ENCODE measurements at places on chromosomes 6 and 20.
A peak's percentile ranks its signal among the peaks of the same experiment; 100 is the strongest.

DNA sequence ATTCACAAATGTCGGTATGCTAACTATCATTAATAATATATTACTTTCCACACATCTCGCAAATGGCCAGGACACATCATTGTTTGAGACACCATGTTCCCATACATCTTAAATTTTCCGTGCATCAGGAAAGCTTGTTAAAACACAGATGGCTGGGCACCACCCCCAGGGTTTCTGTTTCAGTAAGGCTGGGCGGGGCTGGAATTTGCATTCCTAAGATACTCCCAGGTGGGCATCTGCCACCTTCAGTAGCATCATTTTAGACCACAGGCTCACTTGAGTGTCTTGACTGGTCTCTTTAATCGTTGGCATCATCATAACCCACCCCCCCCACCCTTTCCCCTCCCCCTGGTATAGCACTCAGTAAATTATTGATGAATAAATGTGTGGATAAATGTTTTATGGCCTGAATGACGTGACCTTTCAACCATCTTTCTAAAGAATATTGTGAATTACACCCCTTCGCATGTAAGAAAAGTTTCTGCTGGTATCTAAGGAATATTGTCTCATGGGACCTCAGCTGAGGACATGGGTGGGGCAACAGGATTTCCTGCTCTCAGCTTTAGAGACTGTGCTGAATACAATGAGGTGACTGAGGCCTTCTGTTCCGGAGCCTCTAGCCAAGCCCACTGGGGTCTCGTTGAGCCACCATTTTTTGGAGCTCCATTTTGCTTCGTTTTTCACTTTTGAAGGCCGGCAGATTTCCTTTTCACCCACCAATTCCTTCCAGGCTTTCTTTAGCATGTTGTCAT lies 124.1 kb upstream of the NEDD9 start:
- no peak for DNase-seq

GRCh38 chr6:9646342-9647070 lies 768.4 kb downstream of the TFAP2A start:
- no peak for DNase-seq

GRCh38 chr6:70315079-70315751 lies 12.3 kb upstream of the COL9A1 start:
- DNase-seq, result no peak

DNA sequence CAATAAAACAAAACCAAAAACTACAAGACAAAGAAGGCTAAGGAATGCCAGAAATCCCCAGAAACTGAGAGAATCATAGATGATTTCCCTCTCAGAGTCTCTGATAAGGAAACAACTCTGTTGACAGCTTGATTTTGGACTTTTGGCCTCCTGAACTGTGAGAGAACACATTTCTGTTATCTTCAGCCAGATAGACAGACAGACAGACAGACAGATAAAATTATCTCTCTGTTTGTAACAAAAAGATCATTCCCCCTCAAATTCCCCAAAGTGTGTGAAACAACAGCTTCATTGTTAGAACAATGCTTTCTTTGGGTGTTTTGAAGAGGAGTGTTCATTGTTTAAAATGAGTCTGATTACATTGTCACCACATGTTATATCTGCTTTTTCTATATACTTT lies 148.2 kb downstream of the BCKDHB start:
- no peak for DNase-seq

- no peak for DNase-seq
Measured at GRCh38 chr20:44785768-44786167, 24.6 kb downstream of the RIMS4 start.

GRCh38 chr6:156686301-156686994 lies 90.7 kb upstream of the ARID1B start:
- DNase-seq, result peak; percentile 28

GRCh38 chr6:133070410-133071043 lies 170.6 kb upstream of the EYA4 start:
- DNase-seq, result no peak

DNA sequence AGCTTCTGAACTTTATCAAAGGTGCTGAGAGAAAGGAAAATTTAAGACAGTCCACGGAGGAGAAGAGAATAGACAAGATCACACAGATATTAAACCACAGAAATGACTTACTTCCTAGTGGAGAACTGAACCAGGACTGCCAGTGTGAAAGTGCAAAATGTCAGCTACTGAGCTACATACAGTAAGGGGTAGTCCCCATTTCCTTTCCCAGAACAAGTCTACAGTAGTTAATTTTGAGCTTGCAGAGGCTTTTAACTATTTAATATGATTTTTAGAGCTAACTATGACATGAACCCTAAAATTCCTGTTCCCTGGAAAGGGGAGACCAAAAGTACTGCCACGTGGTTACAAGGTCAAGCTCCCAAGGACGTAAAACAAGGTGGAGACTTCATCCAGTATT lies 45.1 kb downstream of the CEP85L start:
- no peak for DNase-seq

- DNase-seq, result no peak
Measured at GRCh38 chr6:40022867-40023266, 88.6 kb upstream of the MOCS1 start.

GRCh38 chr20:58006346-58007316 lies 221.8 kb downstream of the ANKRD60 start:
- no peak for DNase-seq

DNA sequence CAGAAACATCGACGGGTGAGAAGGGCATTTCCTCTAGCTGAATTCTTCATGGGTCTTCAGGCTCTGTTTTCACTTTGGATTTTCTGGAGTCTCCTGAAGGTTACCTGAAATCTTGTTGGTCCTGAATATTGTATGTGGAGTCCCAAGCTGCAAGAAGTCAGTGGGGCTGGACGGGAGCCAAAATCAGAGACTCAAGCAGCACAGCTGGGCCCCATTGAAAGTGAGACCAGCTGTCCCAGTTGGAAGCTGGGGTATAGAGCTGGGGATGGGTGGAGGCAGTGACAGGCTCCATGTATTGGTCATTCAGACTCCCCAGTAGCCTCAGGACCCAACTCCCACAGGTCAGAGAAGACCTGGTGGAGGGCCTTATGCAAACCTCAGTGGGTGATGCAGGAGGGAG lies 111.3 kb upstream of the MLN start:
- DNase-seq, result no peak

GRCh38 chr6:31308050-31308844 lies 36.4 kb upstream of the HLA-C start:
- peak; percentile 59 for DNase-seq

GRCh38 chr6:146879406-146880117 lies 280.8 kb downstream of the ADGB start:
- DNase-seq, result no peak

DNA sequence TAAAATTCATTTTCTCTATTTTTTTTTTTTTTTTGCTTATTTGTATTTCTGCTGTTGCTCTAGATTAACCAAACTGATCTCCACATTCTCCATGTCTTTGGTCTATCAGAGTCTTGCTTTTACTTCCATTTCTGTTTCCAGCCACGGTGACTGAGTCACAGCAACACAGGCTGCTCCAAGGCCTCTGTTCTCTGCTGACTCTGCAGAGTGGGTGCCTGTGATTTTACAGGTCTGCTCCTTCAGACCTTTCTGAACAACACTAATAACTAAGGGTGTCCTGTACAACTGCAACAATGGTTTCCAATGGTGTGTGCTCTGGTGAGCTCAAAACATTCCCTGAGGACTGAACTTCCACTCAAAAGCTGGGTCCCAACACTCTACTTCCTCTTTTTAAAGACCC lies 102.3 kb upstream of the BMP2 start:
- DNase-seq, result no peak

GRCh38 chr6:22699151-22699550 lies 129.8 kb downstream of the HDGFL1 start:
- DNase-seq, result no peak

- no peak for DNase-seq
Measured at GRCh38 chr20:41992481-41992880, 374.3 kb upstream of the CHD6 start.

DNA sequence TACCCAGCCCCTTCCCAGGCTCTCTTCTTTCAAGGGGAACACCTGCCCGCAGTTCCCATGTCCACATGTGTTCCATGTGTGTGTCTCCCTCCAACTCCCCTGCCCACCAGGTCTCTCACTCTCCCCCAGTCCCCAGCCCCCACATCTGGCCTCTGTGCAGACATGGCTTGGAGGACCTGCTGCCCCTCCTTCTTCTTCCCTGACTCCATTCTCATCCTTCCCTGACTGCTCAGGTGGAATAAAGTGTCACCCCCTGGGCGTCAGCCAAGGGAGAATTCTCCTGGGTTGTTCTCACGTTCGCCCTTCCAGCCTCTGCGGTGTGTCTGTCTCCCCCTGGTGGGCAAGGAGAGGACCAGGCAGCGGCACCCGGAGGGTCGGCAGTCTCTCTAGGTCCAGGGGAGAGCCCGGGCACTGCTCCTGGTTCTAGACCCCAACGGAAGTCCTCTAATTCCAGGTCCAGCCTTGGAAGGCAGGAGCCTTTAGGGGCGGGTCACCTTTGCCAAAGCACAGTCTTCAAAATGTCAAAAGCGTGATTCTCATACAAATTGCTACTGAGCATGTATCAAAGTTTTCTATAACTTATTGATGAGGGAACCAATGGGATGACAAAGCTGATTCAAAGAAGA lies 50.5 kb downstream of the EBF4 start:
- peak; percentile 73 for DNase-seq

DNA sequence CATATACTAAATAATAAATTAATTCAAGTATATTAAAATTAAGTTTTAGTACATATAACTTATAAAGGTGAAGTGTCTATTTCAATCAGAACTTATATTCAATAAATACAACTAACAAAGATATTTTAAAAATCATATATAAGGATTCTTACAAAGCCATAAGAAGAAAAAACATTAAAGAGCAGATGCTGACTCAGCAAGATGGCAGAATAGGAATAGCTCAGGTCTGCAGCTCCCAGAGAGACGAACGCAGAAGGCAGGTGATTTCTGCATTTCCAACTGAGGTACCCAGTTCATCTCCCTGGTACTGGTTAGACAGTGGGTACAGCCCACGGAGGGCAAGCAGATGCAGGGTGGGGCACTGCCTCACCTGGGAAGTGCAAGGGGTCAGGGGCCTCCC lies 811.1 kb downstream of the EYS start:
- DNase-seq, result no peak

GRCh38 chr6:98516866-98517265 lies 317.5 kb upstream of the POU3F2 start:
- no peak for DNase-seq

- DNase-seq, result no peak
Measured at GRCh38 chr6:53020005-53020744, 25.1 kb upstream of the GSTA4 start.

- no peak for DNase-seq
Measured at GRCh38 chr20:38550274-38550673, 30.7 kb upstream of the ADIG start.

DNA sequence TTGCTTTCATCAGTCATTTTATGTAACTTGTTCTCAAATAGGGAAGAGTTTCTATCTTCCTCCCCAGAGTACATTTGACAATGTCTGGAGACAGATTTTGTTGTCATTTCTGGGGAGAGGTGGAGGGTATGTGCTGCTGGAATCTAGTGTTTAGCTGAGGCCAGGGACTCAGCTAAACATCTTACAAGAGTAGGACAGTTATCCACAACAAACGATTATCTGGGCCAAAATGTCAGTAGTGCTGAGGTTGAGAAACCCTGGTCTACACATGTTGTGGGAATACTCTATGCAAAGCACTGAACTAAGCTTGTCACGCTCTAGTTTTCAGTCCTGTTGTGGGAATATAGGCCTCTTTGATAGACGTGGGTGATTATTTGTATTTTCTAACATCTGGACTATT lies 171.4 kb downstream of the CD109 start:
- DNase-seq, result no peak

- no peak for DNase-seq
Measured at GRCh38 chr6:147057705-147058342, 146.4 kb upstream of the STXBP5 start.

- no peak for DNase-seq
Measured at GRCh38 chr20:12210591-12210990, 292.9 kb downstream of the BTBD3 start.

DNA sequence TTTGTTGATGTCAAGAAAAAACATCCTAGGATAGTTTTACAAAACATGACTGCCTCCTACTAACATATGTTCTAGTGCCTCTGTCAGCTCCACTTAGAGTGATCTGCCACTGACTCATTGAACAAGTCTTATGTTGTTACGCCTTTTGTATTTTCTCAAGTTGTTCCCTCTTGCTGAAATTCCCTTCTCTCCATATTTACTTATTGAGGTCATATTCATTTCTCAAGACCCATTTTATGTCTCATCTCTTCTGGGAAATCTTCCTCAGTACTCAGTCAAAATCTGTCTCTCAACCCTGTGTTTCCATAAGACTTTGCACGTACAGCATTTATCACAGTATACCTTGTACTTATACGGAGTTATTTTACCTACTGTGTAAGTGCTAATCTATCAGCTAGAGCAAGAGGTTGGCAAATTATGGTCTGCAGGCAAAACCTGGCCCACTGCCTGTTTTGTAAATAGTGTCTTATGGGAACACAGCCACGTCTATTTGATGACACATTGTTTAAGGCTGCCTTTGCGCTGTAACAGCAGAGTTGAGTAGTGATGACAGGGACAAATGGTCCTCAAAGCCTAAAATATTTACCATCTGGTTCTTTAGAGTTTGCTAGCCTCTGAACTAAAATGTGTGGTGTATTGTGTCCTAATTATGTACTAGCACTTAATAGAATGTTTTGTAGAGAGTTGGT lies 83.4 kb downstream of the ADGRB3 start:
- DNase-seq, result no peak

- DNase-seq, result no peak
Measured at GRCh38 chr20:16708602-16709001, 21.2 kb upstream of the SNRPB2 start.

GRCh38 chr6:25179051-25179778 lies 100.0 kb upstream of the CARMIL1 start:
- DNase-seq, result no peak

DNA sequence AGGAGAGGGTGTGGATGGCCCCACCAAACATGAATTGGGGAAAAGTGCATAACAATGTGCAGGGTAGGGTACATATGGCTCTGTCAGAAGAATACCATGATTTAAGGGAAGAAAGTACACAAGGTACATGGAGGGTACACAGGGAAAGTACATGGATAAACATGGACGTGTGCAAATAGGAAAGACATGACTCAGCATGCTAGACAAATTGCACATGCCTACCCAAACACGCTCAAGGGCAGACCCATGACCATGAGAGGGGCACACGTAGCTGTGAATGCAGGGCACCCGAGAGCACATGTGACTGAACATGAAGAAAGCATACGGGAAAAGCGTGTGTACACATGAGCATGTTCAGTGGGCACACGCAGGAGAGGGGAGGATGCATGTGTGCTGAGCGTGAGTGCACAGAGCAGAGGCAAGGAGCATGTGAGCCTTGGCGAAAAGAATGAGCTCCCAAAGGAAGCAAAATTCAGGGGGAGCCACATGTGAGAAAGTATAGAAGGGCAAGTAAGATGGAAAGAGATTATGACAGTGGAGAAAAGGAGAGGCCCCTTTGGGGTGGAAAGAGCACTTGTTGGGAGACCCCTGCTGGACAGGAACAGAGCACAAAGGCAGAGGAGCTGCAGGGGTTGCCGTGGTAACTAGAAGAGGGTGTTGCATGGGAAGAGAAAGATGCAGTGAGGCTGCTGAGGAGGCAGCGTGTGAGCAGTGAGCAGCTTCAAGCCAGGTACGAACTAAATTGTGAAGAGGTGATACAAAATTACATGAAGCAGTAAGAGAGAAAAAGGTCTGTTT lies 17.8 kb downstream of the OR2H2 start:
- no peak for DNase-seq
